Caco-2 (cell line): ENCODE measurements at places on chromosomes 3 and 15. TPM values are rescaled to one million over a fixed set of nuclear protein-coding genes. Genes with fewer than 3 reads are reported as not detected.

Gene GOLGA8B
- 52.3 and 68.2 TPM in 2 replicates for total RNA-seq

DNA sequence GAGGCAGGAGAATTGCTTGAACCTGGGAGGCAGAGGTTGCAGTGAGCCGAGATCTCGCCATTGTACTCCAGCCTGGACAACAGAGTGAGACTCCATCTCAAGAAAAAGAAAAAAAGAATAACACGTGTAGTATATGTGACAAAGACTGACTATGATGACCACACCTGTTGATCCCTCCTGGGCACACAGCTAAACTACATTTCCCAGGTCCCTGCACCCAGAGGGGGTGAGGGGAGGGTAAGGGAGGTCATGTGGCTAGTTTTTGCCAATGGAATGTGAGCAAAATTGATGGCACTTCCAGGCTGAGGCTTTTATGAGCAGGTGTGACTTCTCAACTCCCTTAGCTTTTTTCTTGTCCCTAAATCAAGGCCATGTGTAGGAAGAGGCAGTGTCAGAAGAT, 58.2 kb downstream of the KLHL6 start:
- DNase-seq, result no peak

- DNase-seq, result no peak
Measured at GRCh38 chr3:43390255-43390588, 103.9 kb downstream of the SNRK start.

DNA sequence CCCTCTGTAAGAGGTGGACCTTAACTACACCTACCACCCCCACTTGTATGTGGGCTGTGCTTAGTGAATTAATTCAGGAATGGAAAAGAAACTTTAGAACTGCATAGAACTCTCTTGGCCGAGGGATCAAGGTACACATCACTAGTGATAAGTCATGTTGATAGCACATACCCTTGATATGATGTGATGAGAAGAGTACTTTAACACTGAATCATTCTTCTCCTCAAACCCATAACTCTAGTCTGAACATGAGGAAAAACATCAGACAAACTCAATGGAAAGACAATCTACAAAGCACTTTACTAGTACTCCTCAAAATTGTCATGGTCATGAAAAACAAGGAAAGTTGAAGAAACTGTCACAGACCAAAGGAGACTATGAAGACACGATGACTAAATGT, 87.6 kb downstream of the P2RY1 start:
- DNase-seq, result no peak

GRCh38 chr3:128464702-128465101, 2.0 kb downstream of the DNAJB8 start:
- DNase-seq, result no peak

DNA sequence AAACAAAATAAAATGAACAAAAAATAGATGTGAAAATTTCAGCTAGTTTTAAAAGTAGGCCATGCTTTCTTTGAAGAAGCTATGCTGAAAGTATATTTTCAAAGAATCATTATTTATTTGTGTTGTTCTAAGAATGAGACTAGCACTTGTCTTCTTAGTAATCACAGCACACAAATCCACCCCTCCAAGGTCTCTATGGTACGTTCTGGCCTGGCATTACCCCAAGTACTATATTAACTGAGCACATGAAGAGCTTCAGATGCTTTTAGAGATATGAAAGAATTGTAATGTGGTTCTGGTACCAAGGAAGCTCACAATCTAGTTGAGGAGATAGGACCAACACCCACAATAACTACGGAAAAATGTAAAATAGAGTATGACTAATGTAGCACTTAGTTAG, 416.5 kb downstream of the PLCL2 start:
- no peak for DNase-seq

DNA sequence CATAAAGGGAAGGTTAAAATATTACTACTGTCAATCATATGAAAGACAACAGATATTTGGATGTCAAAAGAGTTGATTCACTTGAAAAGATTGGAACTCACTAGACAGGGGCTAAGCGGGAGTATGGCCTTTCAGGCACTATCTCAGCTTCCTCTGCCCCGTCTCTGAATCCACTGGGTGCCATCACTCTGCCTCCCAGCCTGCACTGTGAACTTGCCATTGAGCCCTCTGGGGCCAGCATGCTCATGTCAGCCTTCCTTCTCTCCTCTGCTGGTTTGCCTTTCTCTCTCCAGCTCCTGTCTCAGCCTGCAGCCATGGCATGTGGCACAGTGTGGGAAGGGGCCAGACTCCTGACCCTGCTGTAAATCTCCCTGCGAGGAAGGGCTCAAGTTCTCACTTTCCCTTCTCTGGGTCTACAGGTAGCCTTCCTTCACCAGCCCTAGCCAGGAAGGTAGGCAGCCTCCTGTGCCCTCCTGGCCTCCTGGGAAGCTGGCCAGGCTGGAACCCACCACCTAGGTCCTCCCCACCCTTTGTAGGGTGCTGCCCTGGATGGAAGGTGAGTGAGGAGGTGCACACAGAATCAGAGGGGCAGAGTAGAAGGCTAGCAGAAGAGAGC, 54.0 kb upstream of the SLCO2A1 start:
- no peak for DNase-seq
